ENCODE measurements at places on chromosomes 1 and 21. TPM values are rescaled to one million over a fixed set of nuclear protein-coding genes. Genes with fewer than 3 reads are reported as not detected.

LCE3D gene
- not detected for total RNA-seq

- ATAC-seq, result no peak
Observed at GRCh38 chr1:178188306-178188705, 94.4 kb downstream of the RASAL2 start.

DNA sequence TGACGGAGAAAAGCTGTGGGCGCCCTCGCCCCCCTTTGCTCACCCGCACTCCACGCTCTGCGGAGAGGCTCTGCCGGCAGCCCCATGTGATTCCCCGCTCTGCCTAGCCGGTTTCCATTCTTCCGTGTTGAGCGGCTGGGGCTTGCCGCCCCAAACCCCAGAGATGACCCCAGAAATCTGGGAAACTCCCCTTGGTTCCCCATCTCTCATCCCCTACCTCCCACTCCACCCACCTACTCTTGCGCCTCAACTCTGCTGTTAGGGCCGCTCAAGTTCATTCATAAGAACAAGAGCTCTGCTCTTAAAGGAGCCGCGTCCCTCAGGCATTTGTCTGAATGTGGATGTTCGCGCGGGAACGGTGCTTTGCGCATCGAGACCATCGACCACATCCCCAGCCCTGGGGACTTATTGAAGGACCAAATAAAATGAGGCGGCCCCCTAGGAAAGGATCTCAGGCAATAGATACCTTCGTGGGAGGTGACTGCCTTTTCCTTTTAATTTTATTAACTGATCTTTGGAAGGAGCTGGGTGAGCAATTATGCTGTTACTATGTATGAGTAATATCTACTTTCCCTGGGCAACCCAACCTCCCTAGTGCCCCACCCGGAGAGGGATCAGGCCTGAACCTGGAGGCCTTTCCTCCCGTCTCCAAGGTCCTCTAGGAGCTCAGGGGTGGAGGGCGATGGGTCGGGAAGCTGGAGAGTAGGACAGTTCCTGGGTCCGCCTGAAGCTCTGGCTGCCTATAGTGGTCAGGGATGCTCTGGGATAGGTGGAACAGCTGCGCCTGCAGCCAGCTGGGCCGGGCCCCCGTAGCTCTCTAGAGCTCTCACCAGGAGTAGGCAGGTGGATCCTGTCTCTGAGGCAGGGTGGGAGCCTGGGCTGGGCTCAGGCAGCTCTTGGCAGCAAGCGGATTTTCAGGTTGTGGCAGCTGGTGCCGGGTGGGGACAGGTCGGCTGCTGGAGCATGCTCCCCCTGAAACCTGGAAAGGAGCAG lies 898 bp downstream of the MFSD2A start:
- peak; percentile 18 for ATAC-seq

- peak; percentile 17 for ATAC-seq
Observed at GRCh38 chr1:80258659-80259058, 1252.1 kb upstream of the ADGRL4 start.

LCE3E gene
- total RNA-seq, result not detected

APCS gene
- total RNA-seq, result not detected

DNA sequence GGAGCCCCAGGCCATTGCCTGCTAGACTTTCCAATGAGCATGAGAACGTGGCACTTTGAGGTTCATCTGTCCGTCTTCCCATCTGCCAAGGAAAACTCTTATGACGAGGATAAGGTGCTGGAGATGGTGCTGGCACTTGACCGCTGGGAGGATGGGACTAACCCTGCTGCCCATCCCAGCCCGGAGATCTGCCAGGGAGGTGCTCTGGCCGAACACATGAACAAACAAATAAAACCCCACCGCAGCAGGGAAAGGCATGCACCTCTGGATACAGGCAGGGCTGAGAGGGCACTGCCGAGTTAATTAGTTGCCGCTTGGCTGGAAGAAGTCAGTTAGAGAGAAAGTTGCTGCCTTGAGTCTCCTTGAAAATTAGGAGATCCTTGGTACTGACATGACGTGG lies 308.4 kb downstream of the AJAP1 start:
- no peak for ATAC-seq

GRCh38 chr21:38980416-38981313 lies 174.9 kb downstream of the ETS2 start:
- no peak for ATAC-seq

FMOD gene
- 0.62 TPM for total RNA-seq
